Ovary (tissue), 10 donors: ENCODE measurements at places on chromosomes 1 and 21. TPM values are rescaled to one million over a fixed set of nuclear protein-coding genes. Genes with fewer than 3 reads are reported as not detected.
A peak's percentile ranks its signal among the peaks of the same experiment; 100 is the strongest.

The PLA2G5 gene
- total RNA-seq, result 19.3 TPM

The FCRL6 gene
- total RNA-seq, result 0.48 TPM

The OMA1 gene
- 35.6 TPM for total RNA-seq

The C8A gene
- not detected for total RNA-seq

DNA sequence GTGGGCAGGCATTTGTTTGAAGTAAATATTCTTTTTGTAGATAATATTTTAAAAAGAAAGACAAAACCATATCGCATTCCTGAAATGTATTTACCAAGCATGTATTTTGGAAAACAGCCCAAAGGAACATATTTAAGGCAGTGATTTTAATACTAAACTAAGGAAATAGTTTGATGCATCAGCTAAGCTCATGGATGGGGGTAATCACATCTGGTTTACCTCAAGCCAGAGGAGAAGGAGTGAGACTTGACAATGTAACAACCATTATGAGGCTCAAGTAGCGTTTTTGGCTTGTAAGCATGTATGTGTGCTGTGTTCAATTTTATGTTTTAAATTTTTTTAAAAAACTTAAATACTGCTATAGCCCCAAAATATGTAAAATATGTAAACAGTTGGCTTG is 390.5 kb downstream of the DISC1 start:
- H3K4me3 ChIP-seq, result no peak overlapping the region
- peaks cover 8% of the 10 kb centered on the region for H3K4me1 ChIP-seq
- H3K27me3 ChIP-seq, result no peaks in the 10 kb centered on the region
- DNase-seq, result no peak
- no peaks in the 10 kb centered on the region for H3K36me3 ChIP-seq

DNA sequence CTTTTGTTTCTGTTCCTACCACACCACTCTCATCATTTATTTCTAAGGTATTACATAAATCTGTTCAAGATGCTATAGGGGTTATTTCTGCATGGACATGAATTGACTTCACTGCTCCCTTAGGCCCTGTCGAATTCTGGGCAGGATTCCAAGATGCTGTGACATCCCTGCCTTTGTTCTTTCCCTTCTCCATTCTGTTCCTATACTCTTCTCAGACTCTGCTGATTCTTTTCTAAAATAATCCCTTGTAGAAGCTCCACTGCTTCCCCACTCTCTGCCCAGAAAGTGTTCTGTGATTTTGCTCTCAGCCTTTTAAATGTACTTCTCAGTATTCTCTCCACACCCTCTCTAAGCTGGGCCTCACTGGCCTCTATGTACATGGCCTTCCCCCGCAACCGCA is 99.2 kb downstream of the PHTF1 start:
- no peaks in the 10 kb centered on the region for H3K4me1 ChIP-seq
- H3K27me3 ChIP-seq, result no peaks in the 10 kb centered on the region
- no peaks in the 10 kb centered on the region for H3K36me3 ChIP-seq
- no peak overlapping the region for H3K4me3 ChIP-seq
- DNase-seq, result no peak
- no peak overlapping the region for H3K27ac ChIP-seq

- no peak overlapping the region for H3K27ac ChIP-seq
- no peak for DNase-seq
- H3K4me1 ChIP-seq, result no peaks in the 10 kb centered on the region
- no peaks in the 10 kb centered on the region for H3K36me3 ChIP-seq
- H3K27me3 ChIP-seq, result no peaks in the 10 kb centered on the region
Observed at GRCh38 chr1:111967067-111967690, 22.3 kb downstream of the KCND3 start.

DNA sequence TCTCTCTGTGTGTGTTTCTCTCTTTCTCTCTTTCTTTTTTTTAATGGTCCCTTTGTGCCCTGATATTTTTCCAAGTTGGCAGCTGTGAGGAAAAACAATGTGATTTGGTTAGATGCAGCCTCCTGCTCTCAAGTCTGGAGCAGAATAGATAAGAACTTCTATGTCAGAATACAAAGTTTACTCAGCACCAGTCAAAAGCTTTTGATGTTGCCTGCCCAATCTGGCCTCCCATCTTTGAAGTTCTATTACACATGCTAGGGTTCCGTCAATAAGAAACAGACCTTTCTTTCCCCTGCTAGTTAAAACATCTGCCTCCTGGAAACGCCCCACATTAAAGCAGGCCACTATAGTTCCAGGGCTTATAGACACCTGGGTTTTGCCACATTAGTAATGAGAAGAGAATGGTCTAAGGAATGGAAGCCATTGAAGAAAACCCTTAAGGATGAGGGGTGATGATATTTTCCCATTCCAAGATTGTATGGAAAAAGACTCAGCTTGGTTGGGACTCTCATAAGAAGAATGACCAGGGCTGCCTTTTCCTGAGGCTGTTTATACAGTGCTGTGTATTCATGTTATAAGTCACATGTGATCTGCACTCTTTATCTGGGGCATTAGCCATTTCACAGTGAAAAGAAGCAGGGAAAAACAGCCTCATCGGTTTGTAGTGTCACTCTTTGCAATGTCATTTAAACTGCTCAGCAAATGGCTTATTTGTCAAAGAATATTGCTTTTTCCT is 414.7 kb upstream of the PROX1 start:
- DNase-seq, result no peak
- no peaks in the 10 kb centered on the region for H3K4me1 ChIP-seq
- H3K4me3 ChIP-seq, result no peak overlapping the region
- no peak overlapping the region for H3K27ac ChIP-seq
- H3K36me3 ChIP-seq, result no peaks in the 10 kb centered on the region

DNA sequence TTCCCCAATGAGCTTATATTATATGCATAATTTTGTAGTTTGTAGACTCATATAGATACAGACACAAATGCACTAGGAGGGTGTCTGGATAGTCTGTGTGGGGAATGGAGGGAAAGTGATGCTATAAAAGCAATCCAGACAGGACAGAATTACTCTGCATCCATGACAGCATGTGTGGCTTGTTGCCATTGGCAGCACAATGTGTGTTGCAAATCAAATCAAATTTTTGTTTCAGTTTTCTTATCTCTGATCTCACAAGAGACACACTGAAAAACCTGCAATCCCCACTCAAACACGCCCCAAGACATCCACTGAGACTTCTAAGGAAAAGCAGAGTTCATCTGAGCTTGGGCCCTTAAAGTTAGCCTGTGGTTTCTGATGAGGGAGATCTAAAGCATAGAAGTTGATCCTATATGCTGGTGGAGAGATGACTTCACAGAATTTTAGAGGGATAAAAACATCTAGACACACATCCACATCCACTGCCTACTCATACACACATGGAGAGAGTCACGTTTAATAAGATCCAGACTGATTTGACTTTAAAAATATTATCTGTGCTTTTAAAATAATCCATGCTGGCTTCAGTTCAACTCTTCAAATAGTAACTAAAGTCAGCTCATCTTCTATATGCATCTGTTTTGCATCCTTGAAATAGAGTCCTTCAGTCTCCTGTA is 313.0 kb upstream of the PLXNA2 start:
- H3K27me3 ChIP-seq, result no peaks in the 10 kb centered on the region
- no peak overlapping the region for H3K4me3 ChIP-seq
- H3K36me3 ChIP-seq, result no peaks in the 10 kb centered on the region
- no peak for DNase-seq
- no peak overlapping the region for H3K27ac ChIP-seq
- H3K4me1 ChIP-seq, result no peaks in the 10 kb centered on the region

GRCh38 chr1:225811622-225812487 is 1.9 kb downstream of the EPHX1 start:
- H3K36me3 ChIP-seq, result no peaks in the 10 kb centered on the region
- peak overlapping the region; percentile 89 for H3K27ac ChIP-seq
- H3K27me3 ChIP-seq, result no peaks in the 10 kb centered on the region
- DNase-seq, result no peak
- peaks cover 39% of the 10 kb centered on the region for H3K4me1 ChIP-seq

DNA sequence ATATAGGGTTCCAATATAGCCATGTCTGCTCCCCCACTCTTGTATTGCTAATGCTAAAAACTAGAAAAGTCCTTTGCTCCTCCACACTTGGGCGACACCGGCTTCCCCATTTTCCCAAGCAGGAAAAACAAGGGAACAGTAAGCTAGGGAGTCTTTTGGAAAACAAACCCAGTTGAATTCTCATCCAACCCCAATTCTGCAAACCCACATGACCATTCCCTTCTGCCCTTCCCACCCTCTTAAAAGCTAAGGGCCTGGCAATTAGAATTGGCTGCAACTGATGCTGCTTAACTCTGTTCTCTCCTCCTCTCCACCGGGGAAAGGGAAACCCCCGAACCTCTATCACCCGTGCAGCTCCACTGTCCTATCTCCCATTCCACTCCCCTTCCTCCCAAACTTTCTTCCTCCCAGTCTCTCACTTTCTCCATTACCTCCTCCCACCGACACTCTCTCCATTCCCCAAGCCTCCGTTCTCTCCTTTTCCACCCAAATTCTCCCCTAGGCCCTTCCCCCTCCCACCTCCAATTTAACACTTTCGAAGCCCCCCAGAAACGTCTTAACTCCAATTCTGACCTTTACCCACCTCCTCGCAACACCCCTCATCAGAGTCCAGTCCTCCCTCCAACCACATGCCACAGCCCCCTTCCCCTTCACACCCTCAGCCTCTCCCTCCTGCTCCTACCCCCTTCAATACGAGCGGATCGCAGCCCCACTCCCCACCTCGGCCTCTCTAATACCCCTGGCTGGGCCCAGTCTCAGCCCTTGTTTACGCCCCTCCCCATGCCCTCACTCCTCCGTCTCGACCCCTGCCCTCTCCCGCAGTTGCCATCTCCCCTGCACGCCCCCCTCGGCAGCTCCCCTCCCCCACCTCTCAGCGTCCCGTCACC is 701 bp downstream of the DEDD start:
- H3K4me1 ChIP-seq, result peaks cover 5% of the 10 kb centered on the region
- no peaks in the 10 kb centered on the region for H3K36me3 ChIP-seq
- H3K27me3 ChIP-seq, result no peaks in the 10 kb centered on the region
- H3K27ac ChIP-seq, result peak overlapping the region; percentile 95

- H3K4me1 ChIP-seq, result peaks cover 6% of the 10 kb centered on the region
- DNase-seq, result peak; percentile 56
- H3K27ac ChIP-seq, result no peak overlapping the region
- H3K36me3 ChIP-seq, result no peaks in the 10 kb centered on the region
- H3K4me3 ChIP-seq, result no peak overlapping the region
Observed at GRCh38 chr1:67479146-67479891, 49.1 kb upstream of the SERBP1 start.

DNA sequence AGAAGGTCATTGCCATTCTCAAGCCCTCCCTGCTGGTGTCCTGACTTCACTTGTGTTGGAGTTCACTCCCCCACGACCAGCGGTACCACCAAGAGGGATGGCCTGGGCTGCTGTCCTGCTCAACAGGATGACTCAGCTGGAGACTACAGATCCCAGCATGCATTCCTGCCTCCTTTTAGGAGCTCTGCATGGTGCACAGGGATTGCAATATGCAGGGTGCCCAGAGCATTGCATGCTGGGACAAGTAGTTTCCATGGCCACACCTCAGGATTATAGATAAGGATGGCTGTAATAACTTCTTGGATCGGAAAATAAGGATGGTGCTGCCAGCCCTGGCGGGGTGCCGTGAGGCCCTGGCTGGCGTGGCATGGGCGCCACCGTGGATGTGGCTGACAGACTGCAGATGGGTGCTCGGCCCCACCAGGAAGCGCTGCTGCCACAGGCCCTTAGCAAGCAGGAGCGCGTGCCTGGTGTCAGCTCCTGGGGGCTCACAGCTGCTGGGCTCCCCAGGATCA is 150.0 kb downstream of the CASZ1 start:
- H3K4me3 ChIP-seq, result no peak overlapping the region
- H3K27ac ChIP-seq, result no peak overlapping the region
- no peaks in the 10 kb centered on the region for H3K36me3 ChIP-seq
- no peaks in the 10 kb centered on the region for H3K27me3 ChIP-seq
- no peaks in the 10 kb centered on the region for H3K4me1 ChIP-seq

- no peak overlapping the region for H3K27ac ChIP-seq
- no peak overlapping the region for H3K4me3 ChIP-seq
- no peaks in the 10 kb centered on the region for H3K4me1 ChIP-seq
- no peaks in the 10 kb centered on the region for H3K36me3 ChIP-seq
- H3K27me3 ChIP-seq, result no peaks in the 10 kb centered on the region
Observed at GRCh38 chr1:103546496-103546895, 21.0 kb downstream of the RNPC3 start.

DNA sequence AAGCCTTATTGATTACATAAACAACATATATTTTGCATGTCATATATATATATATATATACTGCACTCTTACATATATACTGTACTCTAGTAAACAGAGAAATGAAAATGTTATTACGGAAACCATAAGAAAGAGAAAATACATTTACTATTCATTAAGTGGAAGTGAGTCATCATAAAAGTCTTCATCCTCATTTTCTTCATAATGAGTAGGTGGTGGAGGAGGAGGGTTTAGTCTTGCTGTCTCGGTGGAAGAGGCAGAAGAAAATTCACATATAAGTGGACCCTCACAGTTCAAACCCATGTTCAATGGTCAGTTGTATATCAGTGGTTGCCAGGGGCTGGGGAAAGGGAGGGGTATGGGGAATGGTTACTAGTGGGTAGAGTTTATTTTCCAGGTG is 8.0 kb upstream of the IFNLR1 start:
- DNase-seq, result no peak
- H3K4me3 ChIP-seq, result no peak overlapping the region
- no peaks in the 10 kb centered on the region for H3K4me1 ChIP-seq
- H3K27me3 ChIP-seq, result no peaks in the 10 kb centered on the region
- H3K36me3 ChIP-seq, result no peaks in the 10 kb centered on the region
- H3K27ac ChIP-seq, result no peak overlapping the region

DNA sequence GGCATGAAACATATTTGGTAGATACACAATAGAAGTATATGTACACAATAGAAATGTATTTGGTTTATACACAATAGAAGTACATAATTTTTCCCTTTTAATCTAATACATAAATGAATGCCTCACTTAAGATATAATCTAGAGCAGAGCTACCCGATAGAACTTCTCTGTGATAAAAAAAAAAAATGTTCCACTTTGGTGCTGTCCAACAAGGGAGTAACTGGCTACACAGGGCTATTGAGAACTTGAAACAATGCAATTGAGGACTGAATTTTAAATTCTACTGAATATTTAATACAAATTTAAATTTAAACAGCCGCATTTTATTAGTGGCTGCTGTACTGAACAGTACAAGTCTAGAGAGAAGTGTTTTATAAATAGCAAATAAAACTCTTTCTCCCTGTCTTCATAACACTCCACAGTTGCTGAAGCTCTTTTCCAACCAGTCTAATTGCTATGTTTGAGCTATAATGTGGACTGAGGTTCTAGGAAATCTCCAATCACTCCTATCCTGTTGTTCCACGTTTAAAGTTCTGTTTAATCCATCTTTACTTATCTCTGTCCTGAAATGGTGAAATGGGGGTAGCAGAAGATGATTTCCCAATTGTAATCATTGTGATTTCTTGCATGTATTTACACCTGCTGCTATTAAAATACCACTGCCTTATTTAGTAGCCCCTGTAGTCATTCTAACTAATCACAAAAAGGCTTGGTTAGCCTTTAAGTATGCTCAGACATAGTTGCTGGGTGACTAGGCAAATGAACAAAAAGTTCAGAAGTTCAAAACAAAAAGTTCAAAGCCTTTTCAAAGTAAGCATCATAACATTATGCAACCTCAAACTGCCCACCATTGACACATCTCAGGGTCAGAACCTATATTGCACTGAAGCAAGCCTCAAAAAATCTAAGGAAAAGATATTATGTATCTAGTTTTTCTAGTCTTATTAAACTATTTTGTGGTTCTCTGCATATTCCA is 192.3 kb upstream of the C1orf87 start:
- H3K27me3 ChIP-seq, result no peaks in the 10 kb centered on the region
- H3K4me1 ChIP-seq, result no peaks in the 10 kb centered on the region
- no peak overlapping the region for H3K27ac ChIP-seq
- no peaks in the 10 kb centered on the region for H3K36me3 ChIP-seq
